ENCODE measurements at places on chromosomes 2 and 18.

DNA sequence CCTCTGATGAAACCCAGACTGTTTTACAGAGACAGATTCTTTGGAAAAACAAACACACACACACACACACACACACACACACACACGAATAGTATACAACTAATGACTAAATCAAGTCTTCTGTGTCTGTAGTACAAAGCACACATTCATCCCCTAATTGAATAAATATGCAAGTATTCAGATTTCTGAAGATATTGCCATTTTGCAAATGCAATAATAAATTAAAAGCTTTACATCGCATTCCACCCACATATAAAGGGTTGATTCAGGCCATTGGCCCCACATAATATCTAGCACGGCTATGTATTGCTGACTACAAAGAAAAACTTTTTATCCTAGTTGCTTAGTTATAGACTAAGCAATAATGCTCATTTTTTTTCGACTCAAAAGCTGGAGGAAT, 86.2 kb downstream of the PAX3 start:
- no peaks in the 10 kb centered on the region for H3K36me3 ChIP-seq
- no peak overlapping the region for H3K27ac ChIP-seq
- no peak overlapping the region for H3K4me3 ChIP-seq
- H3K4me1 ChIP-seq = no peaks in the 10 kb centered on the region

DNA sequence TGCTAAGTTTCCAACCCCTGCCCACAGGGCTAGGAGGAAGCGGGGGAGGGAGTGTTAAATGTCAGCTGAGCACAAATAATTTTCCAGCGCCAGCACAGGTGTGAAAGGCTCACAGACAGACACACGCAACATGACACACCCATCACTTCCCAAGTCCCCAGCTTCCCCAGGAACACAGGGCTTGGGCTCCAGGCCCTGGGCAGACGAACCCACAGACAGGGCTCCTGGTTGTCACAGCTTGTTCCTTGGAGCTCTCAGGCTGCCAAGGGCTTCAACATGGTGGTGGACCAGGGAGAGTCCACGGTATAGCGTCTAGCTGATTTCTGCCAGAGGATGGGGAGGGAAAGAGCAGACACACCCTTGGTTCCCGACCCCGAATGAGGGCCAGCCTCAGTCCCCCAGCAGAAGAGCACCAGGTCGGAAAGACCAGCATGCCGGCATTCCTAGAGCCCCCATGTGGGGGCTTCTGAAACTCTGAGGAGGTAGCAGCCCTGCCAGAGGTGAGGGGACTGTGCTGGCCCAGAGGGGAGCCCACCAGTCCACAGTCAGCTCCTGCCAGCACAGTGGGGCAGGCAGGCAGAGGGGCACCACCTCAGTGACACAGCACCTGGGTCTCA, 1.9 kb downstream of the DUSP2 start:
- peak; percentile 59 for DNase-seq
- H3K4me1 ChIP-seq = peaks cover 37% of the 10 kb centered on the region
- peak overlapping the region; percentile 97 for H3K4me3 ChIP-seq

GRCh38 chr2:237743561-237744269, 54.9 kb upstream of the RBM44 start:
- no peak for DNase-seq
- H3K4me1 ChIP-seq = peaks cover 36% of the 10 kb centered on the region
- H3K4me3 ChIP-seq = no peak overlapping the region
- H3K36me3 ChIP-seq = peaks cover 3% of the 10 kb centered on the region

- H3K4me3 ChIP-seq = no peak overlapping the region
- no peaks in the 10 kb centered on the region for H3K36me3 ChIP-seq
- no peak overlapping the region for H3K27ac ChIP-seq
- peaks cover 6% of the 10 kb centered on the region for H3K27me3 ChIP-seq
- no peaks in the 10 kb centered on the region for H3K4me1 ChIP-seq
Measured at GRCh38 chr2:237042101-237042500, 43.6 kb upstream of the COPS8 start.

DNA sequence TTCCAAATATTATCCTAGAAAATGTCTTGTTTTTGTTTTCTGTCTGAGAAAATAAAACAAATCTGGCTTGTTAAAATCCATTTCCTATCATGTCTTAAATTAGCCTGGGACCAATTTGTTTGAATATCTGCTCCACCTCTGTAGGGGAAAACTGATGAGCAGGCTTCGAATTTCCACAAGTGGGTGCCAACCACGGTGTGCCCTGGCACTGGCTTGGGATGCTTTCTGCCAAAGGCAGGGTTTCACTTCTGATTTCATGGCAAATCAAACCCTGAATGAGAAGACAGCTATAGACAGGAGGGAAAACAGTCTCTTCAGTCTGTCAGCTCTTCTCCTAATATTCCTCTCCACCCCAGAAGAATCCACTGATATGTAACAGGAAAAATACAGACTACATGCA, 33.7 kb upstream of the STAT4 start:
- DNase-seq = no peak
- no peak overlapping the region for H3K4me3 ChIP-seq
- H3K36me3 ChIP-seq = no peaks in the 10 kb centered on the region
- no peaks in the 10 kb centered on the region for H3K27me3 ChIP-seq
- peaks cover 7% of the 10 kb centered on the region for H3K4me1 ChIP-seq
- peak overlapping the region; percentile 26 for H3K27ac ChIP-seq

DNA sequence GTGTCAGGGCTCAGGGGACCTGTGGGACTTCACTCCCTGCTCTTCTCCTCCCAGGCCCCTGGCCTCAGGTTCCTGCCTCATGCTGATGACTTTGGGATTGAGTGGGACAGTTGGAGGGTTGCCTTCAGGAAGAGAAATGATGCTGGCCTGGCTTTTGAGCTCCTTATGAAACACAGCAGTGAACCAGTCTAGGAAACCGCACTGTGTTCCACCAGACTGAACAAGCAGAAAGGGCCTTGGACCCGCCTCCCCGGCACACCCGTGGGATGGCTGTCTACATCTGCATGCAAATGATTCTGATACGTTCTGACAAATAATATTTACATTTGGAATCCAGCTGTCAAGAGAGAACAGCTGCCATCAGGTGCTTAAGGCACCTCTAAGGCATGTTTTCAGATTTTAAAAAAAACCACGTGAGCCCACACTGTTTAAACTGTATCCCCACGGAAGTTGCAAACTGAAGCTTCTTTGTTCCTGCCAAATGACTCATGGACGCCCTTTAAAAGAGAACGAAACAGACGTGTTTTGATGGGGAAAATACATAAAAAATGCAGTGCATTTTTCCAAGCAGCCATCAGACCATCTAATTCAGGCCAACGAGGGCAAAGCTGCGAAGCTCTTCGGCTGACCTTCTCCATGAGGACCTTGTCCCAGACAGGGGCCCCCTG, 27.6 kb upstream of the ASAP2 start:
- H3K27me3 ChIP-seq = peaks cover 8% of the 10 kb centered on the region
- H3K27ac ChIP-seq = no peak overlapping the region
- H3K36me3 ChIP-seq = no peaks in the 10 kb centered on the region
- H3K4me3 ChIP-seq = no peak overlapping the region

DNA sequence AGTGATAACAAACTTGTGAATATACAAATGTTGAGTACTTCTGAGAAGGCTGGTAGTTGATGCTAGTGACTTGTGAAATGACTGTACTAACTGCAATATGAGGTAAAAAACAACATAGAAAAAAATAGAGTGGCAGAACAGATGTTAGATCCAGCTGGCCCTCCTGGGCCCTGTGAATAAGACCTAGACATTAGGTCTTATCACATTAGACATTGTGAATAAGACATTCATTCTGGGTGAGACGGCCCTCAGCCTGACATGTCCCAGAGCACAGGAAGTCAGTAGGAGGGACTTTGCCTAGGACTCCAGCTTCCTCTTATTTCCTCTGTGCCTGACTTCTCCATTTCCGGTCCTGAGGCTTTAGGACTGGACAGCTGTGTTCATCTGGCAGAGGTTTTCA, 22.9 kb downstream of the DOK1 start:
- H3K36me3 ChIP-seq = no peaks in the 10 kb centered on the region
- no peak for DNase-seq
- no peak overlapping the region for H3K4me3 ChIP-seq
- peaks cover 3% of the 10 kb centered on the region for H3K27me3 ChIP-seq
- H3K27ac ChIP-seq = peak overlapping the region; percentile 27

DNA sequence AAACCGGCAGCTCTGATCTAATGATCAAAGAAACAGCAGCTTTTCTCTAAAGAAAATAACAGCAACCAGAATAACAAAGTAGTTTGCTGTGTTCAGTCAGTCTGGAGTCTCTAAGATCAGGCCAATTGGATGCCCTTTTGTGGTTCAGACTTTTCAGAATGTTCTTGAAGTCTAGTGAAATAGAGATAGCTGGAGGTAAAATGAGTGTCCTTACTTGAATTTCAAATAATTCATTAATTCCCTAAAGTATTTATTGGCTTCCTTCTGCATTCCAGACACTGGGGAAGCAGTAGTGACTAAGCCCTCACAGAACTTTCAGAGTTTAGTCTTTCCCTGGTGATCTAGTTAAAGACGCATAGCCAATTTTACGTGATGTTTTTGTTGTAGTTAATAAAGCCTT, 58.7 kb downstream of the C18orf54 start:
- no peak for DNase-seq
- H3K27me3 ChIP-seq = peaks cover 12% of the 10 kb centered on the region
- H3K4me3 ChIP-seq = no peak overlapping the region
- no peak overlapping the region for H3K27ac ChIP-seq
- H3K4me1 ChIP-seq = no peaks in the 10 kb centered on the region
- no peaks in the 10 kb centered on the region for H3K36me3 ChIP-seq

DNA sequence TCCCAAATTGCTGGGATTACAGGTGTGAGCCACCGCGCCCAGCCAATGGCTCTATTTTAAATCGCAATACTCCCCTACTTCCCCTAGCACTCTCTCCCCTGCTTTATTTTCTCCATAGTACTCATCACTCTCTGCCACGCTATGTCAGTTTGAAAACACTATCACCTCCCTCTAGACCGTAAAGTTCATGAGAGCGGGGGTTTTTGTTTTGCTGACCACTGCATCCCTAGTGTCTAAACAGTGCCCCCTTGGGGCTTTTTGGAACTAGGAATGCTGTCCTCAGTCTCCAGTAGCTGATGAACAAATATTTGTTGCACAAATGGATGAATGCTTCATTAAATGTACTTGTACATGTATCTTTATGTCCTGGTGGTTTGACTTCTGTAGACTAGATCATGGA, 44.1 kb downstream of the ATOH8 start:
- no peaks in the 10 kb centered on the region for H3K4me1 ChIP-seq
- no peak overlapping the region for H3K4me3 ChIP-seq
- H3K36me3 ChIP-seq = no peaks in the 10 kb centered on the region

GRCh38 chr2:85584857-85585780, 888 bp downstream of the VAMP5 start:
- no peak for DNase-seq
- H3K4me1 ChIP-seq = peaks cover 48% of the 10 kb centered on the region
- peaks cover 13% of the 10 kb centered on the region for H3K36me3 ChIP-seq
- H3K4me3 ChIP-seq = peak overlapping the region; percentile 78
- peak overlapping the region; percentile 95 for H3K27ac ChIP-seq
- H3K27me3 ChIP-seq = no peaks in the 10 kb centered on the region

GRCh38 chr18:10798727-10799550, 273.1 kb downstream of the NAPG start:
- H3K4me1 ChIP-seq = no peaks in the 10 kb centered on the region
- no peak overlapping the region for H3K4me3 ChIP-seq
- no peak for DNase-seq

- H3K4me3 ChIP-seq = peak overlapping the region; percentile 50
- H3K4me1 ChIP-seq = peaks cover 29% of the 10 kb centered on the region
- no peaks in the 10 kb centered on the region for H3K36me3 ChIP-seq
- H3K27ac ChIP-seq = no peak overlapping the region
- DNase-seq = no peak
- peaks cover 2% of the 10 kb centered on the region for H3K27me3 ChIP-seq
Measured at GRCh38 chr2:235670974-235671787, 177.3 kb downstream of the AGAP1 start.

DNA sequence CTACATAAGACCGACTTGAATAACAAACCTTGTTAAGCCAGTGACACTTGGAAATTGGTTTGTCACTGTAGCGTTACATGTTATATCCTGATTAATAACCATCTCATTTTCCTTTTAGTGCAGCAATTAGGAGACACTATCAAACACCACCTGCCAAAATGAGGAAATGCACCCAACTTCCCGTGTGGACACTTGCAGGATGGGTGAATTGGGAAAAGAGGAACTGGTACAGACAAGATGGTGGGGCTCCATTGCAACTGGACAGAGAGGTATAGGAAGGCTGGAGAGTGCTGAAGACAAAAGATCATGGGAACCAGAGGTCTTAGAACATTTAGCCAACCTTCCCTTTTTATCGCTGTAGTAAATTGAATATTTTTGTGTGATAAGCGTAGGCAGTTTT, 816.3 kb upstream of the HS6ST1 start:
- H3K27me3 ChIP-seq = no peaks in the 10 kb centered on the region
- no peaks in the 10 kb centered on the region for H3K36me3 ChIP-seq
- no peak overlapping the region for H3K27ac ChIP-seq
- H3K4me1 ChIP-seq = no peaks in the 10 kb centered on the region
- no peak for DNase-seq

DNA sequence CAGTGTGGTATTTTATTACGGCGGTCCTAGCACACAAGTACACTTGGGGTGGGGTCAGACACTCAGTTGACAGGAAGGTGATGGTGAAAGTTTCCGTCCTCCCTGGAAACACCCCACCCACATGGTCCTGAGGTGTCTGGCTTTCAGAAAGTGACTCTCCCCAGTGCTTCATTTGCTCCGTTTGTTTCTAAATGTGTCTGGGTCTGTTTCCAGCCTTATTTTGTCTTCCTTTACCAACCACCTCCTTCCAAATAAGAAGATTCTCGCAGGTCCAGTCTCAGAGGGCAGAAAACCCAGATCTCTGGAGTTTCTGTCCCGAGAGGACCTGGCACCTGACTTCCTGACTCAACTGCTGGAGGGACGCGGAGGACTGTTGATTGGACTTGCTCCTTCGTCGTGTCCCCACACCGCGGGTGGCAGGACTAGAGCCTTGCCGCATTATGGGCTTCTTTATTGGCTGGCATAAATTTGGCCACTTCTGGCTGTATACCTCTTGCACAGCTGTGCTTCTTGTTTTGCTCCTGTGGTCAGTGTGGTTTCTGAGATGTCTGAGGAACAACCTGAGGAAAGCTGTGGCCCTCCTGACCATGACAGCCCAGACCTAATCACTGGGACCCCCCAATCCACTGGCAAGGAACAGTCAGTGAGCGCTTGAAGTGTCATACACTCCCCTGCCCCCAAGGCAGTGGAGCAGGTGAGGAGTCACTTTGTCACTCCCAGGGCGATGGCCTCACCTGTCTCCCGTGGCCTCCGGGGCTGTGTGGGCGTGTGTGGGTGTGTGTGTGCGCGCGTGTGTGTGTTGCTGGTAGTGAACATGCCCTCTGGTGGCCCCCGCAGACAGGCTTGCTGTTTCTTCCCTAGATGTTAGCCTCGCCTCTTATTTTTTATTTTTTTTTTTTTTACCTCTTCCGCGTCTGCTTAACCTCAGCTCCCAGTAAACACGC, 45.6 kb downstream of the MEX3C start:
- H3K36me3 ChIP-seq = peaks cover 4% of the 10 kb centered on the region
- peak; percentile 89 for DNase-seq
- peak overlapping the region; percentile 79 for H3K4me3 ChIP-seq
- H3K27ac ChIP-seq = peak overlapping the region; percentile 95
- peaks cover 43% of the 10 kb centered on the region for H3K4me1 ChIP-seq

GRCh38 chr2:2825516-2826208, 494.6 kb upstream of the MYT1L start:
- no peaks in the 10 kb centered on the region for H3K4me1 ChIP-seq
- H3K27me3 ChIP-seq = no peaks in the 10 kb centered on the region
- no peak overlapping the region for H3K4me3 ChIP-seq
- no peaks in the 10 kb centered on the region for H3K36me3 ChIP-seq
- DNase-seq = no peak

Data from natural killer cell treated with Interleukin-12 subunit alpha and Interleukin-12 subunit beta and Interleukin-15 and Interleukin-18, amount 100 ng/mL, for 72 hours (primary cell).